BE2C (cell line): ENCODE measurements at places on chromosomes 1 and 21.
A peak's percentile ranks its signal among the peaks of the same experiment; 100 is the strongest.

DNA sequence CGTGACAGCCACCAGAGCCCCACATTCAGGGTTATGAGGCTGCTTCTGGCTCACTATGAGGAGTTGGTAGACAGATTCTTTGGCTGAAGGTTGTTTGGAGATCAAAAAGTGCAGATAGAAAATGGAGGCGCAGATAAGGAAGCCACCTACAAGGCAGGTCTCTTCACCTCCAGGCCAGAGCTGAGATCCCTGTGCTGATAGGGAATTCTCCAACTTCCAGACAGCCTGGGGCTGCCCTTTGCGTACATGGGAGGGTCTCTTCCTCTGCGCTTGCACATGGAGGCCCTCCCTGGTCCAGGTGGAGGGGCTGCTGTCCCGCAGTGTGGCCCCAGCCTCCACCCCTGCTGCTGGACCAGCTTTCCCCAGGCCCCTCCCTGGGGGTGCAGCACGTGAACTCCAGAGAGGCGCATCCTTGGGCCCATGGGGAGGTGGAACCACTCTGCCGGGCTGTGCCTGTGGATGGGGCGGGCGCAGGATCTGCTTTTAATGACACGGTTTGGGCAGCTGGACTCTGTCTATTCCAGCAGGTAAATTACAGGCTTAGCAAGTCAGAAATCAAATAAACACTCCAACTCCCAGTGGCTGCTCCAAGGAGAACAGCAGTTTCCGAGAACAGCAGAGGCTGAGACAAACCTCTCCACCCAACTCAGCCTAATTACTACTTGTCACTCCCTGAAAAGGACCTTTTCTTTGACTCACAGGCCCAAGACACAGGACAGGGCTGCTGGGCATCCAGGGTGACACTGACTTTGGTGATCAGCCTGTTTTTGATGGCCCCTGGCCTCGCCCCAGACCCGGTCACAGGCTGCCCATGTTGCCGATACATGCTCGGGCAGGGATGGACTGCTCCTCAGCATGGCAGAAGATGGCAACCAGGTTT is 12.4 kb downstream of the OXCT2 start:
- no peak for DNase-seq

DNA sequence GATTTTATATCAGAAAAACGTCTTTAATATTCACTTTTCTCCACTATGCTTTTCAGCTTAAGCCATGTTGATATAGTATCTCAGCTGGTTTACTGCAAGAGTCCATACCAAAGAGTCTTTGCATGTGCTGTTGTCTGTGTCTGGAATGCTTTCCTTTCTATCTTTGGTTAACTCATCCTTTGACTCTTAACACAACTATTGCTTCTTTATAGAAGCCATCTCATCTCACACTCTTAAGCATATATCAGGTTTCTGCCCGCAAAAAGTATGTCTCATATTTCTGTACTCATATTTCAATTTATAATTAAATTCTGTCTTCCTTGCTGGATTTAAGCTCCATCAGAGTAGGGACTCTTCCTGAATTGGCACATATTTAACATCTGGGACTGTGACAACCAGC is 220.9 kb upstream of the KCNK2 start:
- DNase-seq: no peak

DNA sequence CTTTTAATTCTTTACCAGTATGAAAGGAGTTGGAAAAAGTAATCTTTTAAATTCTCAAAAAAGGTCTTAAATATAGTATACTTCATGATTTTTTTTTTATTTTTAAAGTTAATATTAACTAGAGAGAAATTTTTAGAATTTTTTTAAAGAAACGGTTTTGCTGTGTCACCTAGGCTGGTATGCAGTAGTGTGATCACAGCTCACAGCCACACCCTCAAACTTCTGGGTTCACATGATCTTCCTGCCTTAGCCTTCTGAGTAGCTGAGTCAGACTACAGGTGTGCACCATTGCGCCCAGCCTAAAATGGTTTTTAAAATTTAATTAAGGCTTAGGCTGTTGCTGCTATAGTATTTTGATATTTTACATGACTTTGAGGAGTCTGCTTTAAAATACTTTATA is 52.4 kb downstream of the TLCD4 start:
- no peak for DNase-seq

DNA sequence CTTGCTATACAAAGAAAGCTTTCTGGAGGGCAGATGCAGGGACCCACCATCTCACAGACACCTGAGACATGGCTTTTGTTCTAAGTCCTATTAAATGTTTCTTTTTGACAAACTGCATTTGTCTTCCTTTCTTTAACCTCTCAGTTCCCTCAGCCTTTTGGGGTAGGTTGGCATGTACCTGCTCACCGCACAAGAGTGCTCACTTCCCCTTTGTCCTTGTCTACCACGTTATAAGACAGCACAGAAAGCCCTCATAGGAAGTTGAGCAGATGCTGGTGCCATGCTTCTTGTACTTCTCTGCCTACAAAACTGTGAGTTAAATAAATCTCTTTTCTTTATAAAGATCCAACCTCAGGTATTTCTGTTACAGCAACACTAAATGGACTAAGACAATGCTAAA is 31.9 kb upstream of the RGS21 start:
- no peak for DNase-seq

GRCh38 chr1:167555971-167556714 is 2.6 kb upstream of the CREG1 start:
- DNase-seq: peak; percentile 72

DNA sequence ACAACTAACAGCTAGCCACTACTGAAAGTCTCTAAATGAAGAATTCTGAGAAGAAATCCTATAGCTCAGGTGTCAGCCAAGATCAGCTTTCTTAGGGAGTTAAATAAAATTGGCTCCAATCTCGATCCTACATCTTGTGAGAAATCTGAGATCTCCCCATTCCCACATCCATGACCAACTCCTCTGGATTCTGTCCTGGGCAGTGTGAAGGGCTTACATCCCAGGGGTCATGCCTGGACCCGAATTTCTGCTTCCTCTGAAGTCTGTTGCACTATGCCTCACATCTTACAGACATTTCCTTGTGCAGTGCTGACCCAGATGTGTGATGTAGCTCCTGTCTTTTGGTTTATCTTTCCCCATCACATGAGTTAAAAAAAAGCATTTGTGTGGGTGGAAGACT is 4.8 kb upstream of the TNN start:
- no peak for DNase-seq

GRCh38 chr1:68791800-68792199 is 294.9 kb upstream of the DEPDC1 start:
- DNase-seq: no peak

DNA sequence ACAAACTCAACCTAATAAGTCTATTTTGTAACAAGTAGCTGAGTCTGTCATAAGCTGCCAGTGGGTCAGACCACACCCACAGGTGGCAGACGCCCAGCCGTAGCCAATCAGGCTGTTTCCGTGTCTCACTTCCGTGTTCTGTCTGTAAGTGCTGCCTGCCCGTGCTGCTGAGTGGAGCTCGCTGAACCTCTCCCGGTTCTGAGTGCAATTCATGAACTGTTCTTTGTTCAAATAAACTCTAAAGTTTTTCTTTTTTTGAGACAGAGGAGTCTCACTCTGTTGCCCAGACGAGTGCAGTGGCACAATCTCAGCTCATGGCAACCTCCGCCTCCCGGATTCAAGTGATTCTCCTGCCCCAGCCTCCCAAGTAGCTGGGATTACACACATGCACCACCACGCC is 25.1 kb downstream of the POFUT2 start:
- no peak for DNase-seq

DNA sequence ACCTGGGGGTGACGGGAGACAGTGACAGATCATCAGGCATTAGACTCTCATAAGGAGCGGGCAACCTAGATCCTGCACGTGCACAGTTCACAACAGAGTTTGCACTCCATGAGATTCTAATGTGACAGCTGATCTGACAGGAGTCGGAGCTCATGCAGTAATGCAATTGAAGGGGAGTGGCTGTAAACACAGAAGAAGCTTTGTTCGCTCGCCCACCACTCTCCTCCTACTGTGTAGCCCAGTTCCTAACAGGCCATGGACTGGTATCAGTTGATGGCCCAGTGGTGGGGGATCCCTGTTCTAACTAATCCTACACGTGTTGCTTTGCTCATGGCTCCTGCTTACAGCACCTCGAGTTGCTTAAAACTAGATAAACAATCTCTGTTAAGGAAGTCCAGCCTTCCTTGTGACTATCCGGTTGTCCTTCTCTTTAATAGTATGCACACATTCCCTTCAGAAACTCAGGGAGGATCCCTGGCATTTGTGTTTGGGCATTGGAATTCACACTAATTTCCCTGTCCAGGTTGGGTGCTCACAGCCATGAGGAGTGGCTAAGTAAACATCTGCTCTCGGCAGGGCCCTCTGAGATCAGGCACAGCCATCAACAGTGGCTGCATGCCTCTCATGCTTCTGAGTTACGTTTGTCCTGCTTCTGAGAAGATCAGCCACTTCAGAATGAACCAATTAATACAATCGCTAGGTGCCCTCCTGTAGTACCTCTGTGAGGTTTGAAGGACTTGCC is 21.1 kb upstream of the F3 start:
- DNase-seq: no peak

DNA sequence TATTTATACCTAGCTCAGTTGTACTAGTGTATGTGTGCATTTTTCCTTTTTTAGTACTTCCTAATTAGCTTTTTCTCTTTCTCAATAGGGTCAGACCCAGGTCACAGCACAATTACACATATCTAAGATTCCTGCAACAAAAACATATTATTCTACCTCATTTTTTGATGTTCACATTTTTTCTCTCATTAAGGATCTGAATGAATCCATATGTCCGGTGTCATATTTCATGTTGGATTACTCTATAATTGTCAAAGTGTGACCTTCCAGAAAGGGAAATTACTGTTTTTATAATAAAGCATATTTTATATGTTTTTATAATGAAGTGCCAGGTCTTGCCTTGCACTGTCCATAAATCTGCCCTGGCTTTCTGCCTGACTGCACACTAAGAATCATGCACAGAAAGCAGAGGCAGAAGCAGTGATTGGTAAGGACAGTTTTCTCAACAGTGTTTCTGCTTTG is 143.7 kb downstream of the KCNT2 start:
- DNase-seq: peak; percentile 33

- no peak for DNase-seq
Observed at GRCh38 chr1:225709101-225709500, 56.2 kb upstream of the ENAH start.

GRCh38 chr1:76337542-76338219 is 263.1 kb downstream of the ST6GALNAC3 start:
- DNase-seq: peak; percentile 60

DNA sequence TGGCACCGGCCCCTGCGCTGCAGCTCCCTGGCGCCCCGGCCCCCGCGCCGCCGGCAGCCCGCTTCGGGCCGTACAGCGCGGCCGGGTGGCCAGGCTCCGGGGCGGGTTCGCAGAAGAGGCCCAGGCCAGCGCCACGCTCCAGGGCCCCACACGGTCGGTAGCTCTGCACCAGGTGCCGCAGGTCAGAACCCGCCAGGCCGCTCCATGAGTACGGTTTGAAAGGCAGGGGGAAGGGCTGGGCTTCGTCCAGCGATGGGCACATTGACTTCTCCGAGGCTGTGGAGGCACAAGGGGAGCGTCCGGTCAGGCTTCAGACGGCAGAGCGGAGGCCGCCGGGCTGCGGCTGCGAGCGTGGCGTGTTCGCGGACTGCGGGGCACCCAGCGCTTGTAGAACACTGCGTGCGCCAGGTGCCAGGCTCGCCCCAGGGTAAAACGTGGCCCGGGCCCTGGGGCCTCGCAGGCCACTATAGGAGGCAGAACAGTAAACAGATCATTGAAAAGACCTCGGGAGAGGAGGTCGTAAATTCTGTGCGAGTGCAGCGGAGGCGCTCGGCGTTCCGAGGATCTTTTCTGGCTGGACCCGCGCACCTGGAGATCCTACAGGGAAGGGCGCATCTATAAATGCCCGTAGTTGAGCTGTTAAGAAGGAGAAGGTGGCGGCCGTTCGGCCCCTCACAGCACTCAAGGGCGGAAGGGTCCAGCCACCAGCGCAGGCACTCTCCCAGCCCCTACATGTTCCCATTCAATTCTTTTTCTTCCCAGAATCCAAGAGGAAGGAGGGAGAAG is 5.7 kb downstream of the GFI1 start:
- no peak for DNase-seq

GRCh38 chr1:212873518-212873917 is 15.4 kb downstream of the FLVCR1 start:
- no peak for DNase-seq

- DNase-seq: no peak
Observed at GRCh38 chr1:44421446-44421884, 16.4 kb downstream of the RNF220 start.

- DNase-seq: no peak
Observed at GRCh38 chr1:167467126-167467710, 51.1 kb downstream of the CD247 start.

- no peak for DNase-seq
Observed at GRCh38 chr21:41769933-41770332, 3.1 kb upstream of the RIPK4 start.

- no peak for DNase-seq
Observed at GRCh38 chr1:225908773-225909172, 15.3 kb downstream of the PYCR2 start.

DNA sequence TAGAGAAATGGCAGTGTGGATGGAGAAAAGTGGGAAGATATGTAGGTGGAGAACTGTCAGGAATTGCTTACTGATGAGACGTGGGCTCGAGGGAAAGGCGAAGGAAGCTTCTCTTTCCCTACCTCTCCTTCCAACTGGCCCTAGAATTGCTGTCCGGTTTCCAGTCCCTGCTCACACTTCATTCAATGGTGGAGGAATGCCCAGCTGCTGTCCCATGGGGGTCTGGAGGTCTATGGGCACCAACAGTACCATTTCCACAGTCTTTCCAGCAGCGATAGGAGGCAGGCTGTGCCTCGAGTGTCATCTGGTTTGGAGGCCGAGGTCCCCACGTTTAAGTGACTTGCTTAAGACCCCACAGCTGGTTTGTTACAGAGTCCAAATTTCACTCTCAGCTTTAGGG is 31.5 kb upstream of the CD1D start:
- no peak for DNase-seq

- no peak for DNase-seq
Observed at GRCh38 chr1:111882559-111882958, 106.9 kb downstream of the KCND3 start.

- DNase-seq: no peak
Observed at GRCh38 chr1:219945795-219946194, 17.4 kb upstream of the SLC30A10 start.

DNA sequence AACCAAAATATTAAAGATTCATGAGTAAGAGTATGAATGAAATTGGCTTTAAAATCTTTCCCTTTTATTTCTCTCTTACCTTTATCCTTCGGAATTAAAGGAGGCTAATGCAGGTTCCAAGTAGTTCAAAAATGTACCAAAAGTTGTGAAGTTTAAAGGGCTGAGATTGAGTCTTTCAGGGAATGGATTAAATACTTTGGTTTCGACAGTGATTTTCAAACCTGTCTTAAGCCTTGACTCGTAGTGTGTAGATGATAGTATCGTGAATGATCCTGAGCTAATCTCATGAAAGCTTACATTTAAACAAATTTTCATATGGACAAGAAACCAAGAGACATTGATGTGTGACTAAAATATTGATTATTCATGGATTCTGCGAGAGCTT is 66.9 kb downstream of the DYRK1A start:
- no peak for DNase-seq

- DNase-seq: no peak
Observed at GRCh38 chr21:41970106-41970391, 16.2 kb upstream of the C2CD2 start.
